Endodermal cell (in vitro differentiated cells): ENCODE measurements at places on chromosomes 2 and 18.

GRCh38 chr2:173119069-173119807 is 43.6 kb downstream of the MAP3K20 start:
- DNase-seq: no peak
- H3K27me3 ChIP-seq: no peaks in the 10 kb centered on the region

GRCh38 chr2:46569766-46570165 is 90.4 kb downstream of the TMEM247 start:
- H3K4me1 ChIP-seq: no peaks in the 10 kb centered on the region
- no peak overlapping the region for H3K27ac ChIP-seq
- no peaks in the 10 kb centered on the region for H3K27me3 ChIP-seq
- no peak overlapping the region for H3K4me3 ChIP-seq
- DNase-seq: no peak

DNA sequence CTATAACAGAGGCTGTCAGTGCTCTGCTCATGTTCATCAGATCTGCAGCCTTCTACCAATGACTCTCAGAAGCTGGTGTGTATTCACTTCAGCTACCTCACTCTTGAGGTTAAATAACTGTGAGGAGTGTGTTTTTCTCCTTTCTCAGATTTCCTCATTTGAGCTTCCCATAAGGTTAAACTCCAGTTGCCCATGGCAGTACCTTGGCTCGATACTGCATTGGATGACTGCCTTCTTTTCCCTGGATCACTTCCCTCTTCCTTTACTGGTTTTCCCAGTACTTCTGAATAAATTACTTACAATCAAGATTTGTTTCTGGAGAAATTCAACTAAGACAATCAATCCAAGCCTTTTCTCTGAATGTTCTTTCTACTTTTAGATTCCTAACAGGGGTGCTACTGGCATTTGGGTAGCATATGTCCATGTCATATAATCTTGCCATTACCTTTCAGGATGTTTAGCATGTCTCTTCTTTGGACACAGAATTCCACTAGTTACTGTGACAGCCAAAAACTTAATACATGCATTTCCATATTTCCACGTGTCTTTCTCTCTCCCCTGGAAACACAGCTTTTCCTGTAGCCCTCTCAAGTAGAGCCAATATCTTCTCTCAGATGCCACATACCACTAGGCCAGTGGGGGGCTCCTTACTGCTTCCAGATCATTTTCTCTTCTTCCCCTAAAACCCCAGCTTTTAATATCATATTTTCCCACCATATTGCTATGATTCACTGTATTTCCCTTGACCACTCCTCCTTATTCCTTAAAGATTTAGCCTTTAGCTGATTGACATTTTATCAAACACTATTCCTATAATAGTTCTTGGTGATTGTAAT is 15.0 kb upstream of the SPOPL start:
- no peaks in the 10 kb centered on the region for H3K4me1 ChIP-seq
- H3K4me3 ChIP-seq: no peak overlapping the region
- no peak overlapping the region for H3K27ac ChIP-seq
- no peaks in the 10 kb centered on the region for H3K36me3 ChIP-seq
- DNase-seq: no peak

- no peaks in the 10 kb centered on the region for H3K27me3 ChIP-seq
- no peaks in the 10 kb centered on the region for H3K36me3 ChIP-seq
- no peaks in the 10 kb centered on the region for H3K4me1 ChIP-seq
- H3K4me3 ChIP-seq: no peak overlapping the region
- H3K27ac ChIP-seq: no peak overlapping the region
These were observed 199.6 kb downstream of the PHLPP1 start for GRCh38 chr18:62914871-62915392.
